ENCODE measurements at places on chromosomes 4 and X. TPM values are rescaled to one million over a fixed set of nuclear protein-coding genes. Genes with fewer than 3 reads are reported as not detected.

PNMA3 gene
- 6.3 TPM for total RNA-seq

GIMD1 gene
- total RNA-seq, result not detected

TLR1 gene
- total RNA-seq, result 14.9 TPM

ITIH6 gene
- total RNA-seq, result not detected

FRMPD4 gene
- total RNA-seq, result not detected

APBB2 gene
- 2.0 TPM for total RNA-seq

GPC3 gene
- 0.40 TPM for total RNA-seq

ARHGEF9 gene
- 32.3 TPM for total RNA-seq

GABRG1 gene
- not detected for total RNA-seq

CXXC4 gene
- total RNA-seq, result 0.06 TPM

Data from activated naive CD8-positive, alpha-beta T cell treated with anti-CD3 and anti-CD28 coated beads, Interleukin-2, amount 10 ng/mL, durations not matched to agents 7 days and 5 days (primary cell).